ENCODE measurements at places on chromosomes 6 and 20.

- DNase-seq: no peak
Measured at GRCh38 chr20:6770786-6771100, 3.3 kb downstream of the BMP2 start.

DNA sequence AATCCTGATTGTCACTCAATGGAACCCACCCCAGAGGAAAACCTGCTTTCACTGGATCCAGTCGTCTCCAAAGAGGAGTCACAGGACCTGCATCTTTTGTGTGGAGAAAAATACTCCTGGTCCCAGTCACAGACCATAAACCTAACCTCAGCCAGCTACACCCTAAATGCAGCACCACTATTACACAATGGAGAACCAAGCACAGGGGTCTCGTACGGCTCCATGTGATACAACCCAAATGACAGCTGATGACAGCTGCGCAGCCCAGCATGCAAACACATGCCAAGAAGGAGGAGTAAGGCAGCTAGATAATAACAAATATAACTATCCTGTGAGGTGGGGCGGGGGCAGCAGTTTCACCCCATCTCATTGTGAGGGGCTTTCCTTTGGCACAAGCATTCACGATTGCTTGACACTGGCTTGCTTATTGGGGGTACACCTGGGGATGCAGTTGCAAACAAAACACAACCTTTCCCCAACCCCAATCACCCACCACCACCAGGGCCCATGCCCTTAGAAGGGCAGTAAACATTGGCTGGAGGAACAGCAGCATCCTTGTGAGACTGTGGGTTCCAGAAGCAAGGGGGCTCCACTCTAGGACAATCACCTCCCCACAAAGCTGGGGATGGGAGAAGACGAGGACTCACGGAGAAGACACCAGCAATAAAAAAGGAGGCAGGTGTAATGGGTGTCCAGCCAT, 51.5 kb downstream of the TRERF1 start:
- DNase-seq: no peak

DNA sequence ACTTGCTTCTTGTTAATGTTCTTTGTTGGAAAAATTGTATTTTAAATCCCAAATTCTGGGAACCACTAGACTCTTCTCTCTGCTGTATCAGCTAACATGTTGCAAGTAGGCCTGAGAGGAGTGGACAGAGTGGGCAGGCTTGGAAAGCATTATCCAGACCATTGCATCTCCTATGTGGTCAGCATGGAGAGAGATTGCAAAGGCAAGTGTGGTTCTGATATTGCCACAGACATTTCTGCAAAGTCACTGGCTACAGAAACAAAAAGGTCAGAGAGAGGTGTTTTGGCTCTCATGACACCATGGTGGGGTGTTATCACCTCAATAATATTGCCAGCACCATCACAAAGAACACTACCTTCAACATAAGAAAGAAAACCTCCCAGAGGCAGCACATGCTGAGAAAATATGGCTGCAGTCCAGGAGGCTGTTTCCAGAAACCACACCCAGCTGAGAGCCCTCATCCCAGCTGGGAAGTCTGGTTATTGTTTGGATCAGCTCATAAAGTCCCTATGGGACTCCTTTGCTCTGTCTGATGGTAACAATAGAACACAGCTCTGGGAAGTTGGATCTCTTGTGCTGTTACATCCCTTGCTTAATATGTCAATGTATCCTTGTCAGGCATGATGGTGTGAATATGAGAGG, 78.2 kb upstream of the TBX18 start:
- DNase-seq: no peak

- DNase-seq: no peak
Measured at GRCh38 chr20:2142649-2143048, 41.0 kb downstream of the STK35 start.

GRCh38 chr6:45084257-45084656, 243.9 kb upstream of the RUNX2 start:
- DNase-seq: no peak

- DNase-seq: no peak
Measured at GRCh38 chr20:19074828-19075516, 137.5 kb upstream of the SLC24A3 start.

GRCh38 chr6:35310265-35310831, 12.7 kb downstream of the DEF6 start:
- DNase-seq: no peak

DNA sequence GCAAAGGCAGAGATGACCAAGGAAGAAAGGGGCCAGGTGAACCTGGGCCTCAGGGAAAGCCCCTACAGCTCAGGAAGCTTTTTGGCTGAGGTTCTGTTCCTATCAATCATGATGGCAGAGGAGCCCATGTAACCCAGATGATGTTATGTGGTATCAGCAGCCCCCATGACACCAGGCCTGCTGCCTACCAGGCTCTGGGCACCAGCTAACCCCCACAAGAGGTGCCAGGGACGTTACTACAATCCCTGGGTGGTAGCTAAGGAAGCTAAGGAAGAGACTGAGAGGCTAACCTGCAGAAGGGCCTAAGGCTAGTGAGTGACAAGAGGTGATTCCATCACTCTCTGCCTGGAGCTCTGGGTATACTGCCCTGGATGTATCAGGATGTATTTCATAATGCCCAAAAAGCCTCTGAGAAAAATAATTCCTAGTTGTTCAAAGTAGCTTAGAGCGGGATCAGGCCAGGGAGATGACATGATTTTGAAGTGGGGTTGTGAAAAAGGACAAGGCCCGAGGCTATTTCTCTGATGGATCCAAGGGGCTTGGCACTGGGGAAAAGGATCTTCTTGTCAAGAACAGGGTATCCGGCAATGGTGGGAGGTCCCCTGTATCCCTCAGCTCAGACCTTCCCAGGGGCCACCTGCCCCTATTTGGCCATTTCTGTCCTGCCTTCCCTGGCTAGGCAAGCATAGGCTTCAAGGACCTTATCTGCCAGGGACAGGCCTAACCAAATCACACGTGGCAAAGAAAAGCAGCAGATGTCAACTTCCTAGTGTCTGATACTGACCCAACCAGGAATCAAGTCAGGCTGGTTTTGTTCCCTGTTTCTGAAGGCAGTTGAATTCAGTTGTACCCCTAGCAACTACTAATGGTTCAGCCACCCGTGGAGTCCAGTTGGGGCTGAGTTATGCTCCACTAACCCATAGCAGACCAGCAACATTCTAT, 41.3 kb downstream of the PANK2 start:
- no peak for DNase-seq

DNA sequence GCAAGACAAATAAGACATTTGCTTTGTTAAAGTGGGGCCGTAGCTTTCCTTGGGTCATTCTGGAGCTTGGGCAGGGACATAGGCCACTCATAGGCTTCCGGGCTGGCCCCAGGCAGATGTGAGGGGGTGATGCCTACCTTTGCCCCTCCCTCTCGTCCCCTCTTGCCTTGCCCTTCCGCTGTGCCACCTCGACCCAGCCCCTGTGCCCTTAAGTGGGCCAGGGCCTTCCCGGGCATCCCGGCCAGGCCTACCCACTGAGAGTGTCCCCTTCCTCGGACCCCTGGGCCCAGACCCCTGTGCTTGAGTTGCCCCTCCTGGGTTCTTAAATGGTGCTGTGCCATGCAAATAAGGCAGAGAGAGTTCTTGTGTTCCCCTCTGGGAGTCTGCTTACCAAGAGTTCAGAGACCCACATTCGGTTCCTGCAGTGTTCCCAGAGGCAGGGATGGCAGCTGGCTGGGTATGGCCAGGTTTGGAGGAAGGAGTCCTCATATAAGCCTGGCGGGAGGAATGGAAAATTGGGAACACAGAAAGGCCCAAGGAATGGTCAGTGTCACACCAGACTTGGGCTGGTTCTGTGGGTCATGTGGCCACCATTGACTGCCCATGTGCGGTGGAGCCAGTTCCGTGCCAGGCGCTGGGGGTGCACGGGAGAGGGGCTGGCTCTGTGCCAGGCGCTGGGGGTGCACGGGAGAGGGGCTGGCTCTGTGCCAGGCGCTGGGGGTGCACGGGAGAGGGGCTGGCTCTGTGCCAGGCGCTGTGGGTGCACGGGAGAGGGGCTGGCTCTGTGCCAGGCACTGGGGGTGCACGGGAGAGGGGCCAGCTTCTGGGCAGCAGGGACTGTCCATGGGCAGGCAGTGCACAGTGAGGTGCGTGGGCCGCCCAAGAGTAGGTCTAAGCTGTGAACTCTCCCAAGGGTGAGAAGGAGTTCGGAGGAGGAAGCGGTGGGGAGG, 173.5 kb upstream of the SNX9 start:
- no peak for DNase-seq

DNA sequence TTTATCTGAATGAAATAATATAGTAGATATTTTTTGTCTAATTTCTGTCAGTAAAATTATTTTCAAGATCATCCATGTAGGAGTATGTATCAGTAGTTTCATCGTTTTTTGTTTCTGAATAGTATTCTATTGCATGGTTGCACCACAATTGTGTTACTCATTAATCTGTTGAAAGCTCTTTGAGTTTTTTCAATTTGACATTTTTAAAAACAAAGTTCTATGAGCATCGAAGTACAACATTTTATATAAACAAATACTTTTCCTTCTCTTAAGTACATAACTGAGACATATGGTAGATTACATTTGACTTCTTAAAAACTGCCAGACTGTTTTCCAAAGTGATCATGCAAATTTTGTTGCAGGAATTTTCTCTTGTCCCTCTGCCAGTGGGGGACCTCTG, 1113.1 kb upstream of the CITED2 start:
- no peak for DNase-seq

- no peak for DNase-seq
Measured at GRCh38 chr6:107132330-107132954, 17.1 kb upstream of the BEND3 start.

- no peak for DNase-seq
Measured at GRCh38 chr20:36167902-36168503, 13.5 kb downstream of the EPB41L1 start.

DNA sequence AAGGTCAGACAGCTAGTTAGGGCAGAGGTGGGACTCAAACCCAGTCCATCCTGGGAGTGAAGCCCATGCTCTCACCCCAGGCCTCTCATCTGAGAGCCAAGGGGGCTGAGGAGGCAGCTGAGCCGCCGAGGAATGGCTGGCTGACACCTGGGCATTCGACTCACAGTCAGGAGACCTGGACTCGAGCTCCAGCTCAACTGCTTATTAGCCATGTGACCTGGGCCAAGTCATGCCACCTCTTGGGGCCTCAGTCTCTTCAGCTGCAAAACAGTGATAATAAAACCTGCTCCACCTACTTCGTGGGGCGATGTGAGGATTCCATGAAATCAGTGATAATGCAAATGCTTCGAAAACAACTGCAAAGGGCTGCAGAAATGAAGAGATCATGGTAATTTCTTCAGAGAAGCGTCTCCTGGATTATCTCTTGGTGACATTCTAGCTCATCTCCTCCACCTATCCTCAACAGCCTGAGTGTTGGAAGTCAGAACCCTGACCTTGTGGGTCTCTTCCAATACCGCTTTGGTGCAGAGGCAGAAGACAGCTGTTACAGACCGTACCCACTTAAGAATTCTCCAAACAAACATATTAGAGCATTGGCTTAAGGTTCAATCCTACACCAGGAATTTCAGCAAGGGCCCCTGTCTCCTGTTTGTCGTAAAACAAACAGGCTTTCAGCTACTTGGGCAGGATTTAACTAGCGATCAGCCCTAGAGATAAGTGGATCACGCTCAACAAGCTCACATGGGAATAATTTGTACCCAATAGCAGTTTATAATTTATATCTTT, 60.0 kb upstream of the PIM1 start:
- no peak for DNase-seq

- no peak for DNase-seq
Measured at GRCh38 chr6:137728386-137729349, 138.4 kb upstream of the TNFAIP3 start.

GRCh38 chr6:34799547-34799946, 7.7 kb downstream of the BLTP3A start:
- no peak for DNase-seq

DNA sequence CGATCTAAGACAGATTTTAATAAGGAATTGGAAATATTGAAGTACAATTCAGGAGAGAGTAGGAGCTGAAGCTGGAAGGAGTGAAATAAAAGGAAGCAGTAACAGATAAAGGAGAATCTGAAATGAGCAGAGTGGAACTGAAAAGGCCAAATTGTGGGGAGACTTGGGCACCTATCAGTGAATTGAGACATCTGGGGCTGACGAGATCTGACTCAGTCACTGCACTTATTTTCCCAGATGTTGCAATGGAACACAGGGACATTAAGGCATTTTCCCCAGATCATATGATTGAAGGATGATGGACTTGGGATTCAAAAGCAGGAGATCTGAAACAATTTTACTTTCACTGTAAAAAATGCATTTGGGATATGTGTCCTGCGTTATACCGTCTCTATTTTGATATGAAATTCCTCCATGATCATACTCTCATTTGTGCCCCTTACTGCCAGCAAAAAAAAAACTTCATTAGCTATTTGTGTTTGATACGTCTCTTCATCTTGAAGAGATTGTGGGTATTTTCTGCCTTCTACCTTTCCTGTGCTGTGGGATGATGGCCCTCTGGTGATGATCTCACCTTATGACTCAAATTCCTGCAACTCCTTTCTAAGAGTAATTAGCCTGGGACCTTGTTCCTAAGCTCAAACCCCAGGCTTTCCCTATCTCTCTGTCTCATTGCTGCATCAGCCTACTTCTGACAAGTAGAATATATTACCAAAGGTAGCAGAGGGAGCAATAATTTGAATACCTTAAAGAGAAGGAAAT, 278.5 kb upstream of the MAN1A1 start:
- no peak for DNase-seq

DNA sequence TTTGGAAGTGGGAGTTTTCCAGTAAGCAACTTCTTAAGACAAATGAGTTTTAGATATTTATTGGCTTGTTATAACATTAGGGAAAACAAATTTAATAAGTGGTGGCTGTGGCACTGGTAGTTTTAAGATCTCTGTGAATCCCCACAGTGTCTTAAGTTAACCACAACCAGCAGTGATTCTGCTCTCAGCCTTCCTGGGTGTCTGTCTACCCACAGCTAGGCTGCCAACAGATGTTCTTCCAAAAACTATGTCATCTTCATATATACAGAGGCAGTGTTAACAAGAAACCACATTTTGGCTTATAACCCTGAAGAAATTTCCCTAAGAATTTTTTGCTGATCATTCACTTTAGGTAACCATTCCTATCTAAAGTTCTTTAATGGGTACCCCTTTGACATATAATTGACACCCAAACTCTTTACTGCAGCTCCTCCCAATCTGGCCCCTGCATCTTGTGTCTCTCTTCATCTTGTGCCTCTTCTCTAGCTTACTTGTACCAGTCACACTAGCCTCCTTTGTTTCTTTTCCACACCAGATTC, 52.7 kb downstream of the TOP1 start:
- no peak for DNase-seq

- no peak for DNase-seq
Measured at GRCh38 chr6:98824902-98825599, 9.3 kb upstream of the POU3F2 start.

GRCh38 chr6:33761581-33761921, 14.8 kb upstream of the IP6K3 start:
- DNase-seq: no peak

DNA sequence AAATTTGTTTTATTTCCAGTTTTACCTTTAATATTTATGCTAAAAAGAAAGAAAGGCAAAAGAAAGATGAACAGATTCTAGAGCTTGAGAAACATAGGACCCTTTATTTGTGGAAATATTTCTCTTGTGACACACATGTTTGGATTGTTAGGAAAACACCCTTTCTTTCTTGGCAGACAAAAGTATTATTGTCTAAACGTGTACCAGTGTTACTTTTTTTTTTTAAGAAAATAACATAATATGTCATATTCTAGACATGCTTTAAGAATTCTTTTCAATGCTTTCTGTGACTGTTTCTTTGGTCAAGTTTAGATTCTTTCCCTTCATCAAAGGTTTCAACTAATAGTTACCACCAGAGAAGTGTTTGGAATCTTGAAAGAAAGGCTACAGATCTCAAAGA, 183.4 kb upstream of the CNR1 start:
- no peak for DNase-seq
